Glomerular endothelial cell (primary cell): ENCODE measurements at places on chromosomes 7 and 10.

GRCh38 chr10:133362846-133363245, 5.0 kb upstream of the FUOM start:
- no peak for DNase-seq

DNA sequence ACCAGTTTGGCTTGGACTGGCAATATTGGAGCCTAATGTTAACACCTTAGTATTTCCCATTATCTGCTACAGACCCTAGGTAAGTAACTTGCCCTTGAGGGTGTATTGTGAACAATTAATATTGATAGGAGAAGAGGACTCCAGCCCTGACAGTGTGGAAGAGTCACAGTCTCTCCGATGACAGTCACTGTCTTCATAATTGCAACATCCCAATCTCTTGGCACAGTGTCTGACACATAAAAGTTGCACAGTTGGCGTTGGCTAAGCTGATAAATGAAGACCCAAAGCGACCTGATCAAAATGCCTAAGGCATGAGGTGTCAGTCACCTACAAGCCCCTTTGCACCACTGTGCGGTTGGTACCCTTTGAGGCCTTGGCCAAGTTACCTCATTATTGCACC, 154.7 kb upstream of the AOAH start:
- DNase-seq: no peak

GRCh38 chr10:126565441-126565840, 105.1 kb downstream of the C10orf90 start:
- no peak for DNase-seq

- DNase-seq: no peak
These were observed 81.2 kb downstream of the FZD1 start for GRCh38 chr7:91345449-91345848.

DNA sequence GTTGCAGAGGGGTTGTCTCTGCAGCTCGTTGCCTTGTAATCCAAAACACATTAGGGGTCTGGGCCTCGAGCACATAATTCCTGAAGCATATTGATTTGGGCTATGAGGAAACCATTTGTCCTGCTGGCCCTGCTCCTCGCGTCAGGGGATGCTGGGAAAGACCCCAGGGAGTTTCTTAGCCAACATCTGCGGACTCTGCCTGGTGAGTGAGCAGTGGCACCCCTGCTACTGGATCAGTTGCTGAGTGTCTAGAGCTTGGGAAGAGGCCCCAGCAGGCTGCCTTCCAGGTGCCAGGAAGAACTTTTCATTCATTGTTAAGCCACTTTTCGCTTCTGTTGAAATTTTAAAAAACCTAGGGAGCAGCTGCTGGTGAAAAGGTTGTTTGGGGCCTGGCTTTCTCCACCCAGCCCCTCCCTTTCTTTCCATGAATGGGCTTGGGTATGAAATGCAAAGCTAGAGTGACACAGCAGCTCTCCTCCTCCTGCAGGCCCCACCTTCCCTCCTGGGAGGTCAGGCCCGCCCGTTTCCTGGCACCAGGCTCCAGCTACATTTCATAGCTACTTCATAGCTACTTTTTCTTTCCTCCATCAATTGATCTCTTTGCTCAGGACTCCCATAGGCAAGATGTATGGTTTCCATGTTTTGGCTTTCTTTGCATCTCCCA, 26.8 kb downstream of the TACR2 start:
- DNase-seq: no peak

DNA sequence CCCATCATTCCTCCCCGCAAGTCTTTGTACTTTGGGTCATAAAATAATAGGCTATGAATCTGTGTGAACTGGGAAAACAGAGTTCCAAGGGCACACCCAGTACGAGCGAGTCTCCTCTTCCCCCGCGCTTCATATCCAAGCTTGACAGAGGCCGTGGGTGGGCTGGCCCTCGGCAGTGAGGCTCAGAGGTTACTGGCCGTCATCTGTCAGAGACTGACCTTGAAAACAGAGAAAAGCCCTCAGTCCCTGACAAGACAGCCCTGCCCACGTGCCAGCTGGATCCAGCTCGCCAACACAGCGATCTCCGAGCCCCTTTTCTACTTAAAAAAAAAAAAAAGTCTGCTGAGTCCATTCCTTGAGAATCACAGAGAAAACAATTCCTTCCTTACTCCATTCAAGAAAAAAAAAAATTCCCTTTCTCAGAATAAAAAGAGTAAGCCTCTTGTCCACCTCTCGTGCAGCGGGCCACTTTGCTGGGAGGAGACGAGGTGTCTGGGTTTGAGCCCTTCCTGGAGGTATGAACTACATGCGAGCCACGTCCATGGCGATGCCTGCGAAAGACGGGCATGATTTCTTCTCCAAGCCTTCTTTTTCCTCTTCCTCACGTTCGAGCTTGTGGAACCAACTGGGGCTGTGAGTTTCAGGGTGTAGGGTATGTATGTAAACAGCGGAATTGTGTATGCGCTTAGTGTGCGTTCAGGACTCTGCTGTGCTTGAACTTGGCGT, 744 bp upstream of the BICC1 start:
- DNase-seq: no peak

DNA sequence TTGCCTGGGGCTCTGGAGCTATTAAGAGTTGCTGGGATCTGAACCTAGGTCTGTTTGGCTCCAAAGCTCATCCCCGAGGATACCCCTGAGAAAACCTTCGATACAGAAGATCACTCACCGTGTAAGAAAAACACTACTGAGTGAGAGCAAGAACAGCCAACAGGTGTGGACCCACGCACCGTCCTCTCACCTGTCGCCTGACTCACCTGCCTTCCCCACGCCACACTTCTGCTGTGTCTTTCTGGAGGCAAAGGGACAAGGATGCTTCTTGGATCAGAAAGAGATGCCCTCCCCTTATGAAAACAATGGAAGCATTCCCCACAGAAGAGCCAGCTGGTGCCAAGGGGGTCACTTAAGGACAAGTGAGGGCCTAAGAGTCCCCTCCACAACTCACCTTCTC, 46.7 kb downstream of the COL13A1 start:
- DNase-seq: no peak

GRCh38 chr7:37504801-37505200, 56.1 kb upstream of the ELMO1 start:
- no peak for DNase-seq

- no peak for DNase-seq
These were observed 116.7 kb downstream of the SEMA3E start for GRCh38 chr7:83532219-83532618.

DNA sequence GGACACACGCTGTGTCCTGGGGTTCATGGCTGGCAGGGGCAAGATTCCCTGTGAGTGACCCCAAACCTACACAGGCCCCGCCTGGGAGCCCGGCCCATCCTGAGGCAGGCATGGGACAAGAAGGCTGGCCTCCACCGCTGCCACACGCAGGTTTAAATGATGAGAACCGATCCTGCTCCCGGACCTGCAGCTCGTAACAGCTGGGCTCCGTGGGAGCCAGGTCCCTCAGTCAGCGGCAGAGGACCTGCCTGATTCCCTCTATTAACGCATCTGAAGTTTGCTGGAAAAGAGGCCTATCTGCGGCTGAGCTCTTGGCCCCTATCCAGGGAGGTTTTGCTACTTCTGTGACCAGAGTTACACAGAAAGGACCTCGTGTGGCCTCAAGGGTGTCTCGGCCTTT, 112.3 kb downstream of the VIPR2 start:
- no peak for DNase-seq

- no peak for DNase-seq
These were observed 50.6 kb downstream of the PTPRN2 start for GRCh38 chr7:158536871-158537515.

DNA sequence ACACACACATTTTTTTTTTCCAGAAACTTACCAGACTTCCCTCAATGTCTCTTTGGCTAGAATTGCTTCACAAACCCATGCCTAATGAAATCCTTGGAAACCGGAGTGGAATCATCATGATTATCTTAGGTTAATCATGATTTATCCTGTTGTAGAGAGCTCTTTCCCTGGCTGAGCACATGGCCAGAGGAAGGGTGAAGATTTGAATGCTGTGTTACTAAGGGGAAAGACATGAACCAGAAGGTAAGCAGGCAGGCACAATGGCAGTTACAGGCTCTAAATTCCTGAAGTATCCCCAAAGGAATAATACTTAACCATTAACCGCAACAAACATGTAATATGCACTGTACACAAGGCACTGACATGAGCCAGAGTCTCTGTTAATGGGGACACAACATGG, 4.1 kb upstream of the RNF148 start:
- DNase-seq: no peak

GRCh38 chr7:101582971-101583370, 46.1 kb downstream of the MYL10 start:
- DNase-seq: no peak

DNA sequence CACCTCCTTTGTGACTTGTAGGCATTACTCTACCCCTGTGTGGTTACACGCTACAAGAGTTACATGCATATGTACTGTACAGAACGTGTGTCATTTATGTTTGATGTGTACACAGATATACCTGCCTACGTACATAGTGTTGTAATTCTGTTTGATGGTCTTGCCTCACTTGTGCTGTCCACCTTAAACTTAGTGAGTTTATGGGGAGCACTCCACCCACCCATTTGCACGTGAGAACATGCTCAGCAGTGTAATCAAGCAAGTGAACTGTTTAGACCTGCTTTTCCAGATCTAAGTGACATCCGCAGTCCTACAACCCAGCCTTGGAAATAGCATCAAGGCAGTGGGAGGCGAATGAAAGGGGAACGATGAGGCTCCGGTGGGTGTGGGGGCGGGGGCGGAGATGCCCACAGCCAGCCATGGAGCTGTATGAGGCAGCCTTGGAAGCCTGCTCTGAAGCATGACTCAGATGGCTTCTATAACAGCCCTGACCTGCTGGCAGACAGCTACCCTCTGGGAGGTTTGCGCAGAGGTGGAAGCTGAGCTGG, 52.1 kb downstream of the SUFU start:
- no peak for DNase-seq

GRCh38 chr7:55100544-55101327, 81.9 kb downstream of the EGFR start:
- DNase-seq: no peak

- no peak for DNase-seq
These were observed 335.0 kb downstream of the SFMBT2 start for GRCh38 chr10:7075851-7076250.
